T-helper 2 cell (primary cell): ENCODE measurements at places on chromosomes 6 and 20.
A peak's percentile ranks its signal among the peaks of the same experiment; 100 is the strongest.

- no peak for DNase-seq
Measured at GRCh38 chr6:148761527-148762011, 14.7 kb downstream of the UST start.

GRCh38 chr6:85458782-85459181, 8.9 kb downstream of the NT5E start:
- DNase-seq: no peak

DNA sequence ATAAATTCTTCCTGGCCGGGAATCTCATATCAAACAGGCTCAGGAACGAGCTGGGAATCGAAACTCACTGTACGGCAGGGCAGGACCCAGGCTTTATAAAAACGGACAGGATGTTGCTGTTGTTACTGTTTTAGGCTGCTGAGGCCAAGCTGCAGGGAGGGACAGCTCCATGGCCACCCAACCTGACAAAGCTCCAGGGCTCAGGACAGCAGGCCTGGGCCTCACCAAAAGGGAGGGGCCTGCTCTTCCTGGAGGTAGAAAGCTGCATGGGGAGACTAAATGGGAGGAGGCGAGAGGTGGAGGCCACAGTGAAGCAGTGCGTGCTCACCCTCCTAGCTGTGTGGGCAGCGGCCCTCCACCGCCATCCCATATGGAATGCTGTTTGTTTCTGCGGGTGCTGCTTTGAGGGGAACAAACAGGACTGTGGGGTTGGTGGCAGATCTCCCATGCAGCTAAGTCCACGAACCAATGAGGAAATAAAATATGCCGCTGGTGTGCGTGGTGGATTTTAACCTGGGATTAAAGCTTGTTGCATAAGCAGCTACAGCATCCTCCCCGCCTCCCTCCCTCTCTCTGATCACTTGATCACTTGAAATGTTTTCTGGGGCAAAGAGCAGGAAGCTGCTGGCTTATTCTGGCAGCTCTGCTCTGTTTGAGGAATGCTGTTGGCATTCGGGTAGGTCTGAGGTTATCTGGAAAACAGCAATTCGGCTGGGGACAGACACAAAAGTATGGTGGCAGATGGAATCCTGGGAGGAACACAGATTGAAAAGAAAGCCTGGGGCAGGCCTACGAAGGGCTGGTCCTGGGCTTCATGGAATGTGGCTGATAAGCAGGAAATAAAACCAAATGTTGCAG, 2.4 kb upstream of the ZMYND8 start:
- DNase-seq: no peak

DNA sequence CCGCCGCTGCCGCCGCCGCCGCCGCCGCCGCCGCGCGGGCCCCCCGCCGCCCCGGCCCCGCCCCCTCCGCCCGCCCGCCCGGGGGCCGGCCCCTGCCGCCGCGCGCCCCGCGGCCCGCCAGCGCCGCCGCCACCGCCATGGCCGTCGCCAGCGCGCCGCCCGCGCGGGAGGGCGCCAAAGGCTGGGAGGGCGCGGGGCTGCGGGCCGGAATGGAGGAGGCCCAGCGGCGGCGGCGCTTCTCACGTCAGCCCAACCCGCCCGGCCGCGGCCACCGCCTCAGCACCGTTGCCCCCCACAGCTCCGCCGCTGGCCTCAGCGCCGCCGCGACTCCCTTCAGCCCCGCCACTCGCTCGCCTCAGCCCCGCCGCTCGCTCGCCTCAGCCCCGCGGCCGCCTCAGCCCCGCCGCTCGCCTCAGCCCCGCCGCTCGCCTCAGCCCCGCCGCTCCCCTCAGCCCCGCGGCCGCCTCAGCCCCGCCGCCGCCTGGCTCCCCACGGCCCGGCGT, 258 bp downstream of the PHF10 start:
- DNase-seq: peak; percentile 26

GRCh38 chr6:48183178-48183577, 72.2 kb upstream of the PTCHD4 start:
- no peak for DNase-seq

GRCh38 chr6:164130151-164130550, 715.6 kb downstream of the QKI start:
- no peak for DNase-seq

GRCh38 chr6:74609871-74610270, 596.0 kb downstream of the COL12A1 start:
- no peak for DNase-seq

DNA sequence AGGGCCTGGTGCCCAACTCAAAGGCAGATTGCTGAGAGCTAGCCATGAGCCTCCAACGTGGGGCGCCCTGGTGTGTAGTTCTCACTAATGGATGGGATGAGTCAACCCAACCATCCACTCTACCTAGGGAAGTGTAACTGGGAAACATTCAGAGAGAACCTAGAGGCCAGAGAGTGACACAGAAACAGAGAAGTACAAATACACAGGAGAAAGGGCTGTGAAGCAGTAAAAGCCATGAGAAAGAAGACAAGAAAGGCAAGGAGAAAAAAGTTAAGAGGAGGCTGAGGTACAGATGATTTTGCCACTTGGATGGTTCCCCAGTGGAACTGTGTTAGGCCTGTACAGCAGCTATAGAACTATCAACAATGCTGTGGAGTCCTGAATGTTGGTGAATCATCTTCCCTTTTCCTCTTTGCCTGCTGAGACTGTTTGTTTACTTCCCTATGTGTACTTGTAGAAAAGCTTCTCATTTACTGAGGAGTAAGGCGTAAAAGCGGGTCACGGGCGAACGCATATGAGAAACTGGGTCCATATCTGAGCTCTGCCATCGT, 39.0 kb downstream of the MAN1A1 start:
- no peak for DNase-seq

DNA sequence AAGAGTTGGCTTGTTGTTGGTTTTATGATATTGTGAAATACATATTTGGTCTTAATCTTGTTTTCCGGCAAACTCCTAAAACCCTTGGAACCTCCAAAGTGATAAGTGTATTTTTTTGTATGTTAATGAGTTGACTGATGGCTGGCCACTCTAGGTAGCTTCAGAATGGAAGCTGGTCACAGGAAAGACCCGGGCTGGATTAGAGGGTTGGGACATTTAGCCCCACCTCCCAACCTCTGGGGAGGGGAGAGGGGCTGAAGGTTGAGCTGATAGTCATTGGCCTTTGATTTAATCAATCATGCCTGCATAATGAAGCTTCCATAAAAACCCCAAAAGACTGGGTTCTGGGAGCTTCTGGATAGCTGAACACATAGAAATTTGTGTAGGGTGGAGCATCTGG, 42.7 kb downstream of the SASH1 start:
- DNase-seq: no peak

DNA sequence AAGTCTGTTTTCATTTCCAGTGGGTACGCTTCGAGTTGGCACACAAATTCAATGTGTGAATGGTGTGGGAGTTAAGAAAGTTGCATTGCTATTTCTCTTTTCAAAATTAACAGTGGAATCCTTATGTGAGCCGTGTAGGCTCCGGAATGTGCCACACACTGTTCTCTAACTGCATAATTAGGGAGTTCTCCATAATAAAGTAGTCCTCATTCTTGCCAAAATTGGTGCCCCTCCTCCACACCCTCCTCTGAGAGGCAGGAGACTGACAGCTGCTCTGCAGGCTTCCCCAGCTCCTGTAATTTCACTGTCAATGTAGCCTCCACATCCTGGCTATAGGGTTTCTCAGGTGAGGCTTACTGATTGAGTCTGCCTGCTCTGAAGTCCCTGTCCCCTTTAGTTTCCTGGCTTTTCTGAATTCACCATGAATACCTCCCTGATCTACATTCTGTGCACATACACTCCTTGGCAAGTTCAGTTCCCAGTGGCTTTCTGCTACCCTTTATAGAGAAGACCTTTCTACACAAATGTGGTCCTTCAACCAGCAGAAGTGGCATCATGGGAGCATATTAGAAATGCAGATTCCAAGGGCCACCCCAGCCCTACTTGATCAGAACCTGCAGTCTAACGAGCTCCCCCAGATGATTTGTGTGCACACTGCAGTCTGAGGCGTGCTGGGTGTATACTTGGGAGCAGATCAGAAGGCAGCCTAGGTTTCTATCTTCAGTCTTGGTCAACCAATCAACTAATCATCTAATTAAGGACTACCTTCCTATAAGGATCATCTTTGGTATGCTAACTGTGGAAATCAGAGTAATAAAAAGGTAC, 19.9 kb upstream of the CCN6 start:
- no peak for DNase-seq

GRCh38 chr6:40918040-40918651, 120.9 kb downstream of the UNC5CL start:
- no peak for DNase-seq

GRCh38 chr20:7029019-7029418, 261.5 kb downstream of the BMP2 start:
- no peak for DNase-seq

- no peak for DNase-seq
Measured at GRCh38 chr20:53383916-53384315, 209.7 kb downstream of the ZNF217 start.

DNA sequence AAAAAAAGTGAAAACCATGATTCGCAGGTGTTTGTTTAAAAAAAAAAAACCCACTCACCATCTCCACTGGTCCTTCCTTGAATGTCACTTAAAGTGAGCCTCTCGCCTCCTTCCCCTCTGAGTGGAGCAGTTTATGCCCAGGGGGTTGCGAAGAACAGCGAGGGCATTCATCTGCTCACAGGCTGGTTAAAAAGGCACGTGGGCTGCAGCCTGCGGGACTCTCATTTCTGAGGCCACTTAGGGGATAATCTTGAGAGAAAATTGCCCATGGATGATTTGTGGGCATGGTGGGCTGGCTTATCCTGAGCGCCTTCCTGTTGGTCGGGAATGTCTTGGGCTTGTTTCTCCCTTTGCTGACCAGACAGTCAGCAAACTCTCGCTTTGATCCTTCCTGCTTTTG, 18.9 kb downstream of the BCAS4 start:
- DNase-seq: no peak

DNA sequence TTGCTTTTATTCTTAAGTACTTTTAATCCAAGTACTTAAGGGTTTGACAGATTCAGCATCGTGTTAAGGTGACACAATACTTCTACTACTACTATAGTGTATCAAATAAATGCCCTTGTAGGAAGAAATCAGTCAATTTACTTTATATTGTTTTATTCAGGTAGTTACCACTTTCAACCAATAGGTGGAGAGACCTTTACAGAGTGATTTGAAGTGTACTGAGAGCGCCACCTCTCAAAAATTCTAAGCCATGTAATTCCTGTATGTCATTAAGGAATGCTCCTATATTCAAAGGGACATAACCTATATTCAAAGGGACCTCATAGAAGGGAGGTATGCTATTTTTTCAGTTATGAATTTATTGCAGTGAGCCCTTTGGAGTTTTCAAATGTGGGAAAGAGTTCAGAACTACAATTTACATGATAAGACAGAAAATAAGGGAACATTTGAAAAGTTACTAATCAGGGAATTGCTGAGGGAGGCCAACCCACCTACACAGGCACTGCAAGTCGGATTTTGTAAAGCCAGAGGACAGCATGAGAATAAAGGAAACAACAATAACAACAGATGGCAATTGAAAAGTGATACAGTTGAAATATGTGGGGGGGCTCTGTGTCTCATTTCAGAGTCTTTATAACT, 955.6 kb downstream of the TBC1D32 start:
- no peak for DNase-seq

GRCh38 chr6:106119546-106119945, 33.4 kb downstream of the PRDM1 start:
- no peak for DNase-seq

- DNase-seq: no peak
Measured at GRCh38 chr6:98833307-98834059, 891 bp upstream of the POU3F2 start.

DNA sequence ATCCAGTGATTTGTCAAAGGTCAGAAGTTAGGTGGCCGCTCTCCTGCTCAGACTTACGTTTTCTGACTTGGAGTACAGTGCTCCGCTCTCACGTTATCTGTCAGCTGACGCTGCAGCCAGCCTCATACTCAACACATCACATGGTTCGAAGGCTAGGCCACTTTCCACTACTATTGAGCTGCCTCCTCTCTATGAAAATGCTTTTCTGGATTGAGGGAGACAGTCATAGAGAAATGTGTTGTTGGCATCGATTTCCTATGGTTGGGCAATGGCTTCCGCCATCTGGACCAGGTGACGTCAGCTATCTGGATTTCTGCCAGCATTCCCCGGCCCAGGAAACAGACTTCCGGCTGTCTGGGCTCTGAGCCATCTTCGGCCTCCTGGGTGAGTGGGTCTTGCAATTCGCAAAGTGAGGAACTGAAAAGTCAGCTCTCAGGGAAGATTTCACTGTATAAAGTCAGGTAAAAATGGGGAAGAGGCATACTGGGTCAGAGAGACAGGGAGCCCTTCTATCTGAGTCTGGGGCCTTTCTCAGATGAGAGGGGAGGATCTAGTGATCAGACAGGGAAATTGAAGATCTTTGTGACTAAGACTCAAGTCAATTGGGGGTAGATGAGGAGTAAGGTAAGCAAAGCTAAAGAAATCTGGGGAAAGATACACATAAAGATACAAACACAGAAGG, 37.5 kb upstream of the IER3 start:
- no peak for DNase-seq

- no peak for DNase-seq
Measured at GRCh38 chr6:63624091-63624490, 11.5 kb upstream of the PHF3 start.

GRCh38 chr6:169371344-169372127, 117.9 kb upstream of the THBS2 start:
- DNase-seq: no peak

GRCh38 chr6:132495604-132496079, 17.3 kb downstream of the STX7 start:
- DNase-seq: no peak
